GM12892 (cell line): ENCODE measurements at places on chromosomes 16 and 17.

GRCh38 chr17:55348749-55349354 is 72.8 kb downstream of the MMD start:
- DNase-seq = no peak

DNA sequence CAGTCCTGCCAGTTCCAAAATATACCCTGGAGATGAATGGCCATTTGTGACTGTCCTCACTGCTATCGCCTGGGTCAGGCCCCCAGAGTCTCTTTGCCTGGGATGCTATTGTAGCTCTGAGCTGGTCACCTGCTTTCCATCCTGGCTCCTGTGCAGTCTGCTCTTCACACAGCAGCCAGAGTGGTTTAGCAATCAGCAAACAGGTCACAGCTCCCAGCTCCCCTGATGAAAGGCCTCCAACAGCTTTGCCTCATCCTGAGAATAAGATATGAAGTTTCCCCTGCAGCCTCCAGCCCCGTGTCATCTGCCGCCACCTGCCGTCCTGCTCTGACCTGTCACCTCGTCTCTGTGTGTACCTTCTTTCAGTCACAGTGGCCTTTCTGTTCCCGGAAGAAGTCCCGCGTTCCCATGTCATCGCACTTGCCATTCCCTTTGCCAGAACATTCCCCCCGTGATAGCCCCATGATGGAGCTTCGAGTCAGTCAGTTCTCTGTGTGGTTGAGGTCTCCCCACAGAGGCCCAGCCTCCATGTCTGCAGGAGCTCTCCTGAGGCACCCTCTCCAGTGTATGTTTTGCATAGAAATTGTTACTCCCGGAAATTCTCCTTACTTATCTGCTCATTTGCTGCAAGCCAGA is 281.5 kb downstream of the SNX29 start:
- DNase-seq = no peak

DNA sequence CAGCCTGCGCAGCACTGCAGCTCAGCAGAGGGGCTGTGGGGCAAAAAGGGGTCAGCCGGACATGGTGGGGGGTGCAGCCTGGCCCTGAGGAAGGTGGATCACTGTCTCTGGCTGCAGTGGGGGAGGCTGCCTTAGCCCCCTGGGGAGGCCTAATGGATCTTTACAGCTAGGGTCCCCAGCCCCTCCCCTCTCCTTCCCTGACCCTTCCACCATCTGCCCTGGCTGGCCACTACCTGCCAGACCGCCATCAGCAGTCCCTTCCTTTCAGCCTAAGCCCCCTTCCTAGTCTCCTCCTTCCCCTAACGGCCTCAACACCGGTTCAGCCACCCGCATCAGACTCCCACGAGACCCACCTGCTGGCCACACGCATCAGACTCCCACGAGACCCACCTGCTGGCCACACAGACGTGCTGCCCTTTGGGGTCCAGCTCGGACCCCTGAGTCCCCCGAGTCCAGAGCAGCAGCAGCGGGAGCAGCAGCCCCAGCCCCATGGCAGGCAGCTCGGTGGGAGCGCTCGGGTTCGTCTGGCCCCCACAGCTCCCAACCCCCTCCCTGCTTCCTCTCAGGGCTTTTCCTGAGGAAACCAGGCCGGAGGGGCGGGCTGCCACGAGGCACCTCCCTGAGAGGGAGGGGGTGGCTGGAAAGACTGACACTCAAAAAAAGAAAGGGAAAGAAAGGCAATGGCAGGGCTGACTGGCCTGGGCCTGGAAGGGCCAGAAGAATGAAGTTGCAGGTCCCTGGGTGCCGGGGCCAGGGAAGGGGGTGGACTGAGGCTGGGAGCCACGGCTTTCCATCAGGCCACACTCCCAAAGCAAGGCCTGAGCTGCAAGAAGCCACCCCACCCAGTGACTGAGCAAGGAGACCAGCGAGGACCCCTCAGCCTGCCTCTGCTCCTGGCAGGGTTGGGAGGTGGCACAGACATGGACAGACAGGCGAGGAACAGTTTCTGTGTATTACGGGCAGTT is at the start of gene SCARF1:
SCARF1 (minus strand) TSS at position 526 of the 965 bp plus-strand sequence; CDS start at position 491, 35 bp downstream.
- no peak for DNase-seq

DNA sequence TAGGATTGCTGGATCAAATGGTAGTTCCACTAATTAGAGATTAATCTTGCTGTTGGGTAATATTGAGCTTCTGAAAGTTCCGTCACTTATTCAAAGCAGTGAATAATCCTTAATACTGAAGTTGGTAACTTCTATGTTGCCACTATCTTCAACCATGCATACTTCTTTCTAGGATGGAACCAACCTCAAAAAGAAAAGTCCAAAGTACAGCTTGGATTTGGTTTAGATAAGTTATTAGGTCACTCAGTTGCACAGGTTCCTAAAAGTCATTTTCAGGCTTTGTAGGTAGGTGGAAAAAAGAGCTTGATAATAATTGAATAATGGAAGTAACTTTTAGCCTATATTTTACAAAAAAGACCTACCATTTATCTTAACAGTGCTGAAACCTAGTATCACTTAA is 78.7 kb downstream of the MAP2K4 start:
- no peak for DNase-seq

DNA sequence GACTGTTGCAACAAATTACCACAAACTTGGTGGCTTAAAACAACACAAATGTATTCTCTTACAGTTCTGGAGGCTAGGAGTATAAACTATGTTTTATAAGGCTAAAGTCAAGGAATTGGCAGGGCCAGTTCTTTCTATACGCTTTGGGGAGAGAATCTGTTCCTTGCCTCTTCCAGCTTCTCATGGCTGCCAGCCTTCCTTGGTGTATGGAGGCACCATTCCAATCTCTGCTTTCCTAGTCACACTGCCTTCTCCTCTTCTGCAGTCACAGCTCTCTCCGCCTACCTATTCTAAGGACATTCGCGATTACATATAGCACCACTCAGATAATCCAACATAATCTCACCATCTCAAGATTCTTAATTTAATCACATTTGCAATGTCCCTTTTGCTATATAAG is 140.4 kb upstream of the GNAO1 start:
- no peak for DNase-seq

DNA sequence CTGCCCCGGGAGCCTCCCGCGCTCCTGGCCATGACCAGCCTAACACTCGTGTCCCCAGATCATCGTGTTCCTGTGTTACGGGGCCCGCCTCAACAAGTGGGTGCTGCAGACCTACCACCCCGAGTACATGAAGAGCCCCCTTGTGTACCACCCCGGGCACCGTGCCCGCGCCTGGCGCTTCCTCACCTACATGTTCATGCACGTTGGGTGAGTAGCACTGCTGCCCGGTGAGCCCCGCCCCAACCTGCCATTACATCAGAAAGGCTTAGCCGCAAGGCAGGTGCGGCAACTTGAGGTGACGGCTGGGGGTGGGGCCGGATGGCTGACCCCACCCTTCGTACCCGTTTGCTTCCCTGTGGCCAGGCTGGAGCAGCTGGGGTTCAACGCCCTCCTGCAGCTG is 1.4 kb downstream of the RHBDL1 start:
- DNase-seq = no peak

DNA sequence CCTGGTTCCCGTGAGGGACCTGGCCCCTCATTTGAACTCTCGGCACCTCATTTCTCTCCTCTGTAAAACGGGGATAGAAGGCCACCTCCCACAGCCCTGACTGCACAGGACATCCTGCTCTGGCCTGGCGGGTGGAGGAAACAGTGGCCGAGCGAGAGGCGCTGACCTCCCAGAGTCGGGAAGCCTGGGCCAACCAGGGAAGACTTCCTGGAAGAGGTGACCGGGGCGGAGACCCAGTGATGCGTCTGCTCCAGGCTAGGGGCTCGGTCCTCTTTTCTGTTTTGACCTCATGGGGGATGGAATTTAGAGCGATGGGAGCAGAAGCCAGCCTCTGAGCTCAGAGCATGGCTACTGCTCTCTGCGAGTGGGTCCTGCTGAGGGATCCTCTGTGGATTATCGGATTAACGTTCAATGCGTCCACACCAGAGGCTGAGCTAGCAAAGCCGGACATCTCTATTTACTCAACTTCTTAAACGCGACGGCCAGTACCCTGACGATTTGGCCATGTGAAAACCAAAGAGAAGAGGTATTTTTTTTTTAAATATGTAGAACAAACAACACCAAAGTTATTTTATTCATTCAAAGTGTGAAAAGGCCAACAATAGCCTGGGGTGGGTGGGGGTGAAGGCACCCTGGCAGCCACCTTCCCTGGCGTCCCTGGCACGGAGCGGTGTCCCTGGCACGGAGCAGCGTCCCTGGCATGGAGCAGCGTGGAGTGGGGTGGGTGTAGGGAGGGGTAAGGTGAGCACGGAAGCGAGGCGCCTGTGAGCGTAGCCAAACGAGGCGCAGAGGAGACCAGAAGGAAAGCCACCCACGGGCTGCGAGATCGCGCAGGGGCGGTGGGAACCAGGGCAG is 9.2 kb upstream of the MSLN start:
- DNase-seq = no peak
